ENCODE measurements at places on chromosomes 6 and 20. TPM values are rescaled to one million over a fixed set of nuclear protein-coding genes. Genes with fewer than 3 reads are reported as not detected.

Gene TAAR1
- not detected for total RNA-seq

Gene OPN5
- not detected for total RNA-seq

Gene HLA-DRB1
- 15.9 TPM for total RNA-seq

Gene OSER1
- total RNA-seq: 35.9 TPM

Gene FAM217A
- total RNA-seq: not detected

Gene KHDC1L
- total RNA-seq: not detected

- no peak for DNase-seq
Measured at GRCh38 chr6:90160013-90160412, 136.6 kb downstream of the BACH2 start.

GRCh38 chr20:25206548-25206947 lies 11.0 kb downstream of the ENTPD6 start:
- DNase-seq: no peak

GRCh38 chr6:16712255-16712930 lies 48.9 kb downstream of the ATXN1 start:
- DNase-seq: no peak

DNA sequence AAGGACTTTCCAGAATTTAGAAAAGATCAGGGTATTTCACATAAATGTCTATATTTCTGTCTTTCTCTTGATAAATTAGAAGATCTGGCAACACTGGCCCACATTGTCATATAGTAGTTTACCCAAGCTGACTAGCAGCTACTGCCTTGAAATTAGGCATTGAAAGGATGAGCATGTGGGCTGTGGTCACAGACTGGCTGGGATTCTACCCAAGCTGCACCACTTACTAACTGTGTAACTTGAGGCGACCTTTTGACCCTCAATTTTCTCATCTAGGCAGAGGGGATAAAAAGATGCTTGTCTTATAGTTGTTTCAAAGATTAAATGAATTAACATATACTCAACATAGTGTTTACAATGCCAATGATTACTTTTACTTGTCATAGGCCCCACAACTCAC lies 152.7 kb upstream of the BMP2 start:
- no peak for DNase-seq

GRCh38 chr20:44014807-44015732 lies 100.4 kb downstream of the TOX2 start:
- DNase-seq: no peak

GRCh38 chr6:1190366-1190765 lies 121.5 kb upstream of the FOXQ1 start:
- no peak for DNase-seq

GRCh38 chr6:161245363-161245762 lies 28.5 kb downstream of the AGPAT4 start:
- no peak for DNase-seq

DNA sequence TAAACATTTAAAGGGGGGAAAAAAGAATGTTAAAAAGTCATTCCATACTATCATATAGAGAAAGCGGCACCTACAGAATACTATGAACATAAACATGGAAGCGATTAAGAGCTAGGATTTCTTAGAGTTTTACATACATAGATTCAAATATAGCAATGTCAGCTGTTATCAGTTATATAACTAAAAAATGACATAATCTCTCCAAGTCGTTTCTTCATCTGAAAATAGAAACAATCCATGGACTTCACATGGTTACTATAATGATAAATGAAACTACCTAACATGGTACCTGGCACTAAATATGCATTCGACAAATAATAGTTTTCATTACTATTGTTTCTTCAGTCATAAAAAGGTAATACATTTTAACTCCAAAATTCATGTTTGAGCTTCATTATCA lies 3.7 kb downstream of the IBTK start:
- DNase-seq: no peak

DNA sequence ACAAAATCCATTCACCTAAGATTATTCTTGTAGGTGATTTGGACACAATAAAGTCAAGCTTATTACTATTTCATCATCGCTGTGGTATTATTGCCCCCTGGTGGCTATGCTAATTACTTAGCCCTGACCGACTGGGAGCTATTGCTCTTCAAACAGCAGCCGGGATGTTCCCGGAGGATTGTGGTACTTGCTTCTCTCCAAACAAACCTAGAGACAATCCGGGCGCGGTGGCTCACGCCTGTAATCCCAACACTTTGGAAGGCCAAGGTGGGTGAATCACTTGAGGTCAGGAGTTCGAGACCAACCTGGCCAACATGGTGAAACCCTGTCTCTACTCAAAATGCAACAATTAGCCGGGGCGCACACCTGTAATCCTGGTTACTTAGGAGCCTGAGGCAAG lies 15.4 kb upstream of the STMND1 start:
- DNase-seq: peak; percentile 35

- no peak for DNase-seq
Measured at GRCh38 chr6:24690593-24690992, 23.7 kb downstream of the ACOT13 start.

DNA sequence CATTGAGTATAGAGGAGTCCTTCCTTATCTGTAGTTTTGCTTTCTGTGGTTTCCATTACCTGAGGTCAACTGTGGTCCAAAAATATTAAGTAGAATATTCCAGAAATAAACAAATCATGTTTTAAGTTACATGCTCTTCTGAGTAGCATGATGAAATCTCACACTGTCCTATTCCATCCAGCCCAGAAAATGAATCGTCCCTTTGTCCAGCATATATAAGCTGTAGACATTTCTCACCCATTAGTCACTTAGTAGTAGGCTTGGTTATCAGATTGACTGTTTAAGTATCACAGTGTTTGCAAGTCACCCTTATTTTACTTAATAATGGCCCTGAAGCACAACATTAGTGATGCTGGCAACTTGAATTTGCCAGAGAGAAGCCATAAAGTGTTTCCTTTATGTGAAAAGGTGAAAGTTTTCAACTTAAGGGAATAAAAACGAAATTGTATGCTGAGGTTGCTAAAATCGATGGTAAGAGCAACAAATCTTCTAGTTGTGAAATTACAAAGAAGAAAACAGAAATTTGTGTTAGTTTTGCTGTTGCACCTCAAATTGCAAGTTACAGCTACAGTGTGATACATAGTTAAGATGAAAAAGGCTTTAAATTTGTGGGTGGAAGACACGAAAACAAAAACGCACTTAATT lies 198.6 kb upstream of the SIM1 start:
- DNase-seq: no peak

DNA sequence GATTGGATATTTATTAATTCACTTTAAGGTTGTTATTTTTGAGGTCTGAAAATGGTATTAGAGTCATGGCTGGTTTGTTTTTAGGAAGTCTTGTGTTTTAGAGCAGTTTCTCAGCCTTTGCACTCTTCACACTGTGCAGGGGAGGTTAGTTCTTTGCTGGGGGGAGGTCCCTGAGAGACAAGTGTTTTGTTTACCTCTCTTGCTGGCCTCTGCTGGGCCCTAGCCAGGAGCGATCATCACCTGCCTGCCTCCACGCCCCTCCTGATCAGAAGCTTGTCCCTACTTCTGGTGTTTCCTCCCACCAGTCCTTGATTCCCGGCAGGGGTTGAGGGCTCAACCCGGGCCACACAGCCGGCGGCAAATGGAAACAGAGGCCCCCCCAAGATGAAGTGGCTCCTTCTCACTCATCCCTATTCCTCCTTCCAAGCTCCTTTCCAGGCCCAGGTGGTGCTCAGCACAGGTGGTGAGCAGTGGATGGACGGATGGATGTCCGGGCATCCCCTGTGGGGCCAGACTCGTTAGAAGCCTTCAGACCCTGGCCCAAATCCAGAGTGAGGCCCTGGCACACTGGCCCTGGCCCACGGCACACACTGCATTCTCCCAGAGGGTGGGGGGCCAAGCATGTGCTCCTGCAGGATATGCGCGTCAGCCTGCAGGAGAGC lies 51.3 kb downstream of the GRM4 start:
- DNase-seq: no peak
